Tracheal epithelial cell (primary cell): ENCODE measurements at places on chromosomes 12 and 14. TPM values are rescaled to one million over a fixed set of nuclear protein-coding genes. Genes with fewer than 3 reads are reported as not detected.

Gene SERPINA3
- 9.4 and 11.1 TPM in 2 replicates for total RNA-seq

Gene OR11H7
- not detected in 2 replicates for total RNA-seq

Gene PRR13
- total RNA-seq: 26.7 and 33.9 TPM in 2 replicates

Gene TMPRSS12
- total RNA-seq: not detected in 2 replicates

Gene ARMH4
- total RNA-seq: 1.4 TPM in 1 of 2 replicates, not detected in the other

Gene GLT1D1
- total RNA-seq: not detected in 2 replicates

Gene ADAM20
- 0.43 and 0.96 TPM in 2 replicates for total RNA-seq

Gene ERP27
- total RNA-seq: 0.96 TPM in 1 of 2 replicates, not detected in the other

Gene TSHR
- not detected in 2 replicates for total RNA-seq

Gene LRRK2
- total RNA-seq: 0.96 and 1.1 TPM in 2 replicates

Gene KRT74
- total RNA-seq: under 0.01 TPM in 1 of 2 replicates, not detected in the other
